ENCODE measurements at places on chromosomes 1 and 21.

- no peak for DNase-seq
These were observed 44.8 kb upstream of the KIAA0040 start for GRCh38 chr1:175237389-175237788.

GRCh38 chr1:24900985-24901781, 28.9 kb downstream of the RUNX3 start:
- no peak for DNase-seq

DNA sequence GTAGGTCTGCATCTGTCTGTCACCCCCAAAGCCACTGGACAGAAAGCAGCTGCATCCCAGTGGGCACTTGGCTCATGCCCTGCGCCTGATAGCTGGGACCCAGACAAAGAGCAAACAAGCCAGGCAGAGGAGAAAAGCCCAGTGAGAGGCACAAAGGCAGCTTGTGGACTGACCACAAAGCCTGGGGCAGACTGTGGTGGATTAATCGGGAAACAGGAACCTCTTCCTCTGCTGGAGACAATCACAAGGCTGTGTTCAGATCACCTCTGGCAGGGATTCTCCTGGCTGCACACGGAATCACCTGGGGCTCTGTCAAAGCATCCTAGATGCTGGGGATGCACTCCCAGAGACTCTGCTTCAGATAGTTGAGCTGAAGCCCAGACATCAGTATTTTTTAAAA, 15.2 kb upstream of the GJB5 start:
- no peak for DNase-seq

GRCh38 chr1:210342986-210343780, 14.5 kb downstream of the HHAT start:
- no peak for DNase-seq

DNA sequence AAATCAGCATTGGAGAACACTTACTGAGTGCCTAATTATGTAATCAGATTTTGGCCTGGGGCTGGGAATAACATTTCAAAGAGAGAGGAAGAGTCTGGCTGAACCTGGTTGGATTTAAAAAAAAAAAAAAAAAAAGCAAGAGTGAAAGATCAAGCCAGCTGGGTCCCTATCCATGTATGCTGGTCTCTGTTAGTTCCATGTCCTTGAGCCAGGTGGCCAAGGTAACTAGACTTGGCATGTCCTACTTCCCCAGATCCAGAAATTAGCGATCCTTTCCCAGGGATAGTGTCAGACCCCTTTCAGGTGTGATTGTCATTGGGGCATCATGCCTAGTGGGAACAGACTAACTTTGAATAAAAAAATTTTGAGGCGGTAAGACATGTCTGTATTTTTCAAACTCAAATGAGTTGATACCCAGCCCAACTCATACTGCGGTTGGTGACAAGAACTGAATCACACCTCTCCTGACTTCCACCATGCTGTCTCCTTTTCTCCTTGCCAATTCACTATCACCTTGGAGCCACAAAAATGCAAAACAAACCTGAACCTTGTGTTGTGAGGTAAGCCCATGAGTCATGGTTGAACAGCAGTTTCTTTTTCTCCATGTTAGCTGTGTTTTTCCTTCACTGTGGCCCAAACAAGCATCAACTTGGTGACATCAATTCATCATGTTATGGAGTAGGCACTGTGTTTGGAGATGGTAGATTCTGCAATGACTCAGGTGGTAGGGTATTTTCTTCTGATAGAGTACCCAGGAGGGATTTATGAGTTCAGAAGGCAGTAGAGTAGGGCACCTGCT, 24.5 kb upstream of the PPP2R5A start:
- DNase-seq: no peak

DNA sequence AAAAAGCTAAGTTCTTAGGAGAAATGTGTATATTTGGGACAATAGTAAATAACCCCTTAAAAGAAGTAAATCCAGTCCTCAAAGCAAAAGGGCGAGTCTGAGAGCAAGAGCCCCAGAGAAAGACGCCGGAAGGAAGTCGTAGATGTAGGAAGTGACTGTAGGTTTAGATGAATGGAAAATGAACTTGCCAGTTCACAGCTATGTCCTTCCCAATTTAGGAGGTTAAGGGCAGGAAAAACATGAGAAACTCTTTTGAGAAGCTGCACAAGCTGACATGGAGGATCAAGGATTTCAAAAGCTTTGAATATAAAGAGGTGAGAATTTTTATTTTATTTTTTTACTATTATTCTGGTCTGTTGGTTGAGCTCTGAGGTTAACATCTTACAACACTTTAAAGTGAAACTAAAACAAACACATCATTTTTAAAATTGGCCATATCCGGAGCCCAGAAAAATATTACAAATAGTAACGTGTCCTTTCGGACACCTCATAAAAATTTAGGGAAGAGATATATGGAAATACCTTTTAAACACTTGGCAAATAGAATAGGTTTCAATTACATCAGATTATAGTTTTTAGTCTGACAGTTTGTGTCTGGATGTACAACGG, 1178.6 kb downstream of the MRPL39 start:
- DNase-seq: no peak

- no peak for DNase-seq
These were observed 228.8 kb downstream of the TGFB2 start for GRCh38 chr1:218573925-218574324.

DNA sequence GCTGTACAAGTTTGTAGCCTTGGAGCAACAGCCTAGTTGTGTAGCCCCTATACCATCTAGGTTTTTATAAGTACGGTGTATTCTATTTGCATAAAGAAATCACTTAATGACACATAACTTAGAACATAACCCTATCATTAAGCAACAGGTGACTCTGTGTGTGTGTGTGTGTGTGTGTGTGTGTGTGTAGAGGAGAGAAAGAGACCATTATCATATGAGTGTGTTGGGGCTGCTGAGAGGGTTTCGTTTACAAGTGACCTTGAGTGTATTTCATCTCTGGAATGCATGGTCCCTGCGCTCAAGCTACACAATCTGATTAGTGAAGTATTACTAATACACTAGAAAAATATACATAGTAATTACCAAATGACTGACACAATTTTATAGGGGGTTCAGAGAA, 115.1 kb downstream of the RABGAP1L start:
- DNase-seq: no peak

GRCh38 chr1:32427264-32427963, 33.2 kb upstream of the BSDC1 start:
- DNase-seq: no peak

GRCh38 chr1:4424766-4425165, 229.6 kb upstream of the AJAP1 start:
- no peak for DNase-seq

GRCh38 chr1:246214708-246215509, 292.2 kb downstream of the SMYD3 start:
- DNase-seq: no peak

DNA sequence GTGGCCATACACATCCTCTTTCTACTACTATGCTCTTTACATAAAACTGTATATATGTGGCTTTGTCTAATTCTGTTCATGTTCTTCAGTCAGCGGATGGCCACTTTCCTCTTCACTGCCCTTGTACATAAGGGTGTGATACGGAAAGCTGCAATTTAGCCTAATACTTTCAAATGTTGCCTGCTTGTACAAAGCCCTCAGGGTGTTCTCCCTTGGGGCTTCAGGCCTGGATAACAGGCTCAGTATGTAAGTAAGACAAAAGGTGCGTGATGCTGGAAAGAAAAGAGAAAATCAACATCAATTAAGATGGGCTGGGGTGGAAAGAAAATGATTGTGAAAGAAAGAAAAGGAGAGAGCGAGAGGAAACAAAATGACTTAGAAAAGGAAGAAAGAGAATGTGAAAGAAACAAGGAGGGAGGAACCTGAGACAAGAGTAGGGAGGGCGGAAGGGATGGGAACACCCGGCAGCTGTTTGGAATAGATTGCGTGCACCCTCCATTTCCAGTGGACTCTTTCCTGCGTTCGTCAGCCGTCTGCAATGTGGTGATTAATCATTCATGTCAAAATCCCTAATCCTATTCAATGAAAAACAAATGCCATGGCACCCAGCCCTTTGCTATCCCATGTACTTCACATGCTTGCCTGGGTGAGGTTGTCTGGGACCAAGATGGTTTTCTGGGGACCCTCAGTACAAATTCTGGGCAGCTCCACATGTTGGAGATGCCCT, 553.6 kb downstream of the NUF2 start:
- DNase-seq: no peak

GRCh38 chr1:87230501-87230900, 98.2 kb upstream of the LMO4 start:
- DNase-seq: no peak

GRCh38 chr1:24347159-24347934, 28.2 kb downstream of the GRHL3 start:
- DNase-seq: no peak

DNA sequence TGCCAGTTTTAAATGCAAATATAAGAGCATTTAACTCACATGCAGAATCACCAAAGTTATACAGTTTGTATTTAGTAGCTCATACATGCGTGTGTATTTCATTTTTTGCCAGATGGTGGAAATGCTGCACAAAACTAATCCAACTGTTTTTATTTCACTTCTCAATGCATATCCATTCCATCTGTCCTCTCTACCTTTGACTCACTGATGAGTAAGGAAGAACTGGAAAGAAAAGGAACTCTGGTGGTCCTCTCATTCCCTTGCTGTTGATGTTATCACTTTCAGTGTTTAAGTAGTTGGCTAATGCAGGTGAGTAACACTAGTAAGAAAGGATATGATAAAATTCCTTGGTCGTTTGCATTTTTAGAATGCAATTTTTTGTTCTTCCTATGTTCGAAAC, 5.7 kb upstream of the SLC1A7 start:
- DNase-seq: no peak

DNA sequence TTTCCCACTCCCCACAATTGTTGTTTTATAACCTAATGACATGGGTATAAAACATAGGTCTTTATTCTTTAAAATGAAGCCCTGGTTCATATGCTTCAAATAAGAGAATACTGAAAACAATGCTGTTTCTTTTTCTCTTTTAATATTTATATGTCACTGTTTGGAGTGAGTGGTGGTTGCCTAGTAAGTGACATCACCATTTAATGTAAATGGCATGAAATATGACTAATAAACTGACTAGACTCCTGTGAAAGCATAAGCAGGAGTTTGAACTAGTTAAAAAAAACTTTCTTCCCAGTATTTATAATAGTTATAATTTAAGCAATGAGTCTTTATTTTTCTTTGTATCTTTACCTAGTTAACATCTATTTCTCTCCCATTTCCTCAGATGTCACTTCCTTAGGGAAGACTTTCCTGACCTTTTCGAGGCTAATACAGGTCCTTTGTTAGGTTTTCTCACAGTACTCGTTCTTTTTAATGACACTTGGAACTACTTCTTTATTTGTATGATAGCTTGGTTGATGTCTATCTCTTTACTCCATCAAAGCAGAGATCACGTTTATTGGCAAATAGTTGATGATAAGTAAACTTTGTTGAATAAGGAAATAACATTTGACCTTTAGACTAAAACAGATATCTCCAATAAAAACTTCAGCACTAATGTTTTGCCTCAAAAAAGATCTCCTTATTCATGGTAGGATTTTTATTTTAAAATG, 105.4 kb upstream of the PDC start:
- no peak for DNase-seq

- no peak for DNase-seq
These were observed 214.5 kb downstream of the TBX15 start for GRCh38 chr1:118773656-118774055.

DNA sequence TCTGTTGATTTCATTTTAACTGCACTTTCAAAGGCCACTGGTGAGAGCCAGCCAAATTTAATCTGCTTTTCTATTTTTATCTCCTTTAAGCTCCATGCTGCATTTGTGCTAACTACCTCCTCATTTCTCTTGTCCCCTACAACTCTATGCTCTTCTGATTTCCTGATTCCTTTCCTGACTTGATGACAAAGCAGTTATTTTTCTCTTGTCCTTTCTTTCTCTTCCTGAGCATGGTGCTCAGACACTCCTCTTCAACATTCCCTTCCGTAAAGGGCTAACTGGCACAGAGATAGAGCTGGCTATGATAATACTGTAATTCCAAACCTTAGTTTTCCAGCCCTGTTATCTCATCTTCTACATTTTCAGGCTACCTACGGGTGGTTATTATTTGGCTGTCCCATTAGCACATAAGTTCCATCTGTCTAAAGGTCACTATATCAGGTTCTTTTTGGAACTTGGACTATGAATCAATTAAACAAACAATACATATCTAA, 6.8 kb upstream of the BCAS2 start:
- DNase-seq: no peak

GRCh38 chr1:66777831-66778230, 23.2 kb downstream of the INSL5 start:
- DNase-seq: no peak

DNA sequence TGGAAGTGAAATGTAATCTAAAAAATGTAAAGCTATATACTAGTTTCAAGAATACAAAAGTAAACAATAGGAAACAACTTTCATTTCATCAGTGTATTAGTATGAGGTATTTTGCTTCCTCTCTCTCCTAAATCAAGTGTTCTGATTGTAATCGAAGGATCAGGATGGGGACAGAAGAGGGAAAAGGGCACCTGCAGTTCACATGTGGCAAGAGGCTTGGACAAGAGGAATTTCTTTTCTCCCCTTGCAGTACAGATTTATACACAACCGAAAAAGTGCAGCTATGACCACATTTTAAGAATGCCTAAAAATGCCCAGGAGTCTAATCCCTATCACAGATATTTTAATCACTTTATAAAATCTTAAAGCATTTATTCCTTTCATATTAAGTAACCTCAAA, 63.7 kb downstream of the NRIP1 start:
- no peak for DNase-seq

DNA sequence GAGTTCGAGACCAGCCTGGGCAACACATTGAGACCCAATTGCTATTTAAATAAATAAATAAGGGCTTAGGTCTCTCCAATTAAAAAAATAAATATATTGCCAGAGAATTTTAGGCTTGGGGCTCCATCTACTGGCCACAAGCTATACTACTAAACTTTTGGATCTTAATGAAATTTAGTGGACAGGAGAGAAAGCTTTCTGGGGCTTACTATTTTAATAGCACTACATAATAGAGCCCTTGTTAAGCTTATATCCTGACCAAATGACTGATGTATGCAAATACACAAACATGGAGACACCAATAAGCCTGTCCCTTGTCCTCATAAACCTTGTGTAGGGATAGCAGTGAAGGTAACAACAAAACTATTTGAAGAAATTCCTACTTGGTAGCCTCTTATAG, 18.4 kb downstream of the CCT3 start:
- DNase-seq: no peak

DNA sequence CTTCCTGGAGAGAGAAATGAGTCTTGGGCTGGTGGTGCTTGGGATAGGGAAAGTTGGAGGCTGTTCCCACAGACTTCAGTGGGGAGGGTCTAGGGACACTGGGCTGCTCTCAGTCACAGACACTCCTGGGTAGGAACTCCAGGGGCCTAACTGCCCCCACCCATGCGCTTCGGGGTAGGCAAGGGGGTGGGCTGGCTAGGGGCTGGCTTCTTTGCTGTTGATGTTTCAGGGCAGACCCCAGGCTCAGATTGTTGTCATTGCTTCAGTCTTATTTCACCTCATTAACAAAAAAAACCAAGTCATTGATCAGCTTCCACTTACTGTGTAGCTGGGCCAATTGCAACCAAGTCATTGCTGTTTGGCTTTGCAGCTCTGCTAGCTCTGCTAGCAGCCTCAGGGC, 160.1 kb upstream of the CSF3R start:
- no peak for DNase-seq

- DNase-seq: no peak
These were observed 49.8 kb downstream of the ATP2B4 start for GRCh38 chr1:203676455-203676854.

- no peak for DNase-seq
These were observed 506 bp downstream of the SSX2IP start for GRCh38 chr1:84689514-84690396.

Measured in stimulated activated CD4-positive, alpha-beta T cell treated with anti-CD3 and anti-CD28 coated beads, TNF-alpha, amount 100 ng/mL, for 4 hours (primary cell).